ENCODE measurements at places on chromosomes 4 and X. TPM values are rescaled to one million over a fixed set of nuclear protein-coding genes. Genes with fewer than 3 reads are reported as not detected.

SSX4B gene
- not detected for total RNA-seq

GPR119 gene
- total RNA-seq, result not detected

MAGEB2 gene
- total RNA-seq, result not detected

PABPC1L2A gene
- total RNA-seq, result not detected

AWAT2 gene
- not detected for total RNA-seq

- no peaks in the 10 kb centered on the region for H3K4me1 ChIP-seq
- H3K27me3 ChIP-seq, result no peaks in the 10 kb centered on the region
- DNase-seq, result no peak
- no peak overlapping the region for H3K27ac ChIP-seq
These were observed 43.7 kb downstream of the NLGN4X start for GRCh38 chrX:6184900-6185515.

- DNase-seq, result no peak
- H3K36me3 ChIP-seq, result no peaks in the 10 kb centered on the region
- no peak overlapping the region for H3K27ac ChIP-seq
These were observed 130.1 kb downstream of the DCHS2 start for GRCh38 chr4:154361450-154361849.

DNA sequence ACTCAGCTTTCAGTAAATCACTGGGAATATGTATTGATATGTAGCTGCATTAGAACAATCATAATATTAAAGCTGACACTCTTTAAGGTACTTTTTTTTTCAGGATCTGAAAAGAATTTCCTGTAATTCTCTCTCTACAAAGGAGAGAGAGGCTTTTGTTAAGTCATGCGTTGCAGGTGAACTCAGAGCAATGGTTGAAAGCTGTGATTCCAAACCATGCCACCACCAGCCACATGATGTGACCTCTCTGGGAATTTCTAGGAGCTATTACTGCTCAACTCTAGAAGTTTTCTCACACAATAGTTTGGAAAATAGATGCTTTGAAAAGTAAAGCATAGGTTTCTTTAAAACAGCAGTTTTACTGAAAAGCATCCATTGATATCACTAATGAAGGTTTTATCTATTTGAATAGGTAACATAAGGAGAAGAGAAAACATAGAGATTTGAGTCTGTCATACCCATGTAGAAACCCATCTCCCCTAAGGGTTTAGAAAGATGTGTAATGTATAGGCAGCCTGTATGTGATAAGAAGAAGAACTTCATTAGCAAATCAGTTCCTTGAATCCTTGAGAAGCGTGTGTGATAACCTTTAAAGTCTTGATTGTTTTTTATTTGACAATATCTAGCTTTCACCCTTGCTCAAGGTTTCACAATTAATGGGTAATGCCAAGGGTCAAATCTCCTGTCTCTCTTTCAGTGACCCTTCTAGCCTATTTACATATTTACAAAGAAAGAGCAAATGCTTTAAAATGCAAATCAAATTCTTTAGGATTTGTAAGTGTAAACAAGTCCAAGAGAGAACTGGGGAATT, 161.0 kb upstream of the ANKRD50 start:
- H3K27ac ChIP-seq, result no peak overlapping the region
- DNase-seq, result no peak
- no peak overlapping the region for H3K4me3 ChIP-seq

- H3K27me3 ChIP-seq, result no peaks in the 10 kb centered on the region
- no peaks in the 10 kb centered on the region for H3K4me1 ChIP-seq
- no peaks in the 10 kb centered on the region for H3K36me3 ChIP-seq
- H3K27ac ChIP-seq, result no peak overlapping the region
These were observed 38.2 kb upstream of the UXT start for GRCh38 chrX:47697181-47697580.

GRCh38 chr4:67550857-67551256, 5.6 kb upstream of the CENPC start:
- H3K4me1 ChIP-seq, result no peaks in the 10 kb centered on the region
- DNase-seq, result no peak
- no peak overlapping the region for H3K4me3 ChIP-seq
- H3K36me3 ChIP-seq, result no peaks in the 10 kb centered on the region

DNA sequence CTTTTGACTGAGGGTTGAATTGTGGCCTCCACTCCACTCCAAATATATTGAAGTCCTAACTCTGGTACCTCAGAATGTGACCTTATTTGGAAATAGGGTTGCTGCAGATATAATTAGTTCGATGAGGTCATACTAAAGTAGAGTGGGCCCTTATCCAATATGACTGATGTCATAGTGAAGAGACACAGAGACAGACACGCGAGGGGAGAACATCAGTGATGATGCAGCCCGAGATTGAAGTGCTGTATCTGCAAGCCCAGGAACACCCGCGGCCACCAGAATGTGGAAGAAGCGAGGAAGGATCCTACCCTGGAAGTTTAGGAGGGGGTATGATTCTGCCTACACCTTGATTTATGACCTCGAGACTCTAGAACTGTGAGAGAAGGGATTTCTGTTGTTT, 279.0 kb downstream of the ANKRD50 start:
- H3K4me3 ChIP-seq, result no peak overlapping the region
- H3K27me3 ChIP-seq, result no peaks in the 10 kb centered on the region
- no peaks in the 10 kb centered on the region for H3K36me3 ChIP-seq
- no peak for DNase-seq
- no peaks in the 10 kb centered on the region for H3K4me1 ChIP-seq

- no peak overlapping the region for H3K4me3 ChIP-seq
- H3K27ac ChIP-seq, result no peak overlapping the region
- no peaks in the 10 kb centered on the region for H3K27me3 ChIP-seq
- no peaks in the 10 kb centered on the region for H3K36me3 ChIP-seq
- no peak for DNase-seq
- no peaks in the 10 kb centered on the region for H3K4me1 ChIP-seq
These were observed 25.9 kb upstream of the LNX1 start for GRCh38 chr4:53617101-53617680.

DNA sequence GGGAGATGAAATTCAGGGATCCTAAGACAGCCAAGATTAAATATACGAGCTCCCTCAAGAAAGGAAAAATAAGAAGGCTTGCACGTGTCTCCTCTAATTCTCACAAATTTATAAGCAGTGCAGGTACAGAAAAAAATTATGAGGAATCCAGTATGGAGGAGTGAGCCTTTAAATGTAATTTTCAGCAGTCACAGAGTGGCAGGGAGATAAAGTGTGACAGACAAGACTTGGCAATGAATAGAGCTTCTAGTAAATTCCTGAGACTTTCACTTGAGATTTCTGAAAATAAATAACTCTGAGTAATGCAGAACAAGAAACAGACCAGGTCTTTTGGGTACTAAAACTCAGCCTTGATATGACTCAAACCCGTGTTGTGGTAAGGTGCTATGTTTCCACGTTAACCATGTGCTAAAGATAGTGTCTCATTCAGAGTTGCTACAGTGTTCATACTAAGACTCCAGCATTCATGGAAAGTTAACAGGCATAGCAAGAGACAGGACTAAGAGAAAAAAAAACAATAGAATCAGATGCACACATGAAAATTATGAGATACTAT, 119.8 kb downstream of the SPOCK3 start:
- no peak for DNase-seq
- no peaks in the 10 kb centered on the region for H3K27me3 ChIP-seq
- no peak overlapping the region for H3K27ac ChIP-seq
- H3K36me3 ChIP-seq, result no peaks in the 10 kb centered on the region

DNA sequence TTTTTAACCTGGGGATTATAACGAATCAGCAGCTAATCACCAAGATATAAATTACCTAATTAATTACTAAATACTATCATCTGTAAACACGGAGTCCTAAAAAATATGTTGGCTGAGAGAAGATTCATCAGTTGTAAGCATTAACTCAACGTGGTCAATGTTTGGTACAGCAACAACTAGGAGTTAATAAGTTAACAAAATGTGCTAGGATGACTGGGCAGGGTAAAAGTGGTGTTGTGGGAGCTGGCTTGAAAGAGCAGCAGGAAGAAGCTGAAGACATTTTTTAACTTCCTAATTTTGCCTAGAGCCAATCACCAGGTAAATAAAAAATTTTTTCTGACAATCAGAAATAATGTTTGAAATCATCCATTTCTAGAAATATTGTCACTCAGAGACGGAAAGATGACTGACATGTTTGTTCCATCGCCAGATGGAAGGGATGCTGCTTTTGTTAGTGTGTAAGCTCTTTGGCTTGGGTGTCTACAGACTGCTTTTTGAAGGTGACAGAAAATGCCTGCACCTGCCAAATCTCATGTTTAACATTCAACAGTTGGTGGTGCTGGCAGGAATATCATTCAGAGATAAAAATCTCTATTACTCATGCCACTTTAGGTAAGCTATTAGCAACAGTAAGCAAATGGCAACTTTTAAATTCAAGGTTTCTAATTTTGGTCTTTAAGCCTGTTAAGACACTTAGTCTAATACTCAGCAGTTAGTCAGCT, 1126.9 kb downstream of the STPG2 start:
- no peaks in the 10 kb centered on the region for H3K4me1 ChIP-seq
- no peak for DNase-seq
- no peak overlapping the region for H3K27ac ChIP-seq
- H3K4me3 ChIP-seq, result no peak overlapping the region

GRCh38 chrX:17413228-17413627, 38.2 kb downstream of the NHS start:
- no peak overlapping the region for H3K27ac ChIP-seq
- no peaks in the 10 kb centered on the region for H3K4me1 ChIP-seq
- H3K4me3 ChIP-seq, result no peak overlapping the region
- no peaks in the 10 kb centered on the region for H3K36me3 ChIP-seq
- no peak for DNase-seq

- DNase-seq, result no peak
- H3K36me3 ChIP-seq, result no peaks in the 10 kb centered on the region
- H3K4me3 ChIP-seq, result no peak overlapping the region
- H3K4me1 ChIP-seq, result no peaks in the 10 kb centered on the region
- H3K27me3 ChIP-seq, result no peaks in the 10 kb centered on the region
These were observed 22.9 kb upstream of the TMEM255A start for GRCh38 chrX:120334151-120334550.

DNA sequence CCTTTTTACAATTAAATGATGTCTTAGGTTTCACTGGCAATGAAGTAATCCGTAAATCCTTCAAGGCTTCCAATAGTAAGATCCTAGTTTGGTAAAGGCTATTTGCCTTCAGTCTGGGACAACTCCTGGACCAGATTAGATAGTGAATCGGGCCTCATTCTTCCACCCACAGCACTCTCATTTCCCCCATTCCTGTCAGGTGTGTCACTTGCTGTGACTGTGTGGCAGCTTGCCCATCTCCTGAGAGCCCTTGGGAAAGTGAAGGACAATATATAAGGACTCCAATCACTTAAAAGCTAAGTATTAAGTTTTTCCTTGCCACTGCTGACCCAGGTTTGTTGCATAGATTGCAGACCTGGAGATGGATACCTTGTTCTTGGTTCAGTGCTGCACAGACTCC, 3.3 kb upstream of the GASK1B start:
- no peak overlapping the region for H3K4me3 ChIP-seq
- no peak for DNase-seq
- peaks cover 10% of the 10 kb centered on the region for H3K4me1 ChIP-seq
- H3K27ac ChIP-seq, result peak overlapping the region; percentile 4

- no peaks in the 10 kb centered on the region for H3K27me3 ChIP-seq
- H3K27ac ChIP-seq, result no peak overlapping the region
- DNase-seq, result no peak
These were observed 113.9 kb downstream of the MTNR1A start for GRCh38 chr4:186441502-186441901.

GRCh38 chr4:35934320-35934981, 309.9 kb downstream of the ARAP2 start:
- no peak overlapping the region for H3K27ac ChIP-seq
- no peaks in the 10 kb centered on the region for H3K4me1 ChIP-seq
- no peaks in the 10 kb centered on the region for H3K36me3 ChIP-seq
- no peak for DNase-seq

DNA sequence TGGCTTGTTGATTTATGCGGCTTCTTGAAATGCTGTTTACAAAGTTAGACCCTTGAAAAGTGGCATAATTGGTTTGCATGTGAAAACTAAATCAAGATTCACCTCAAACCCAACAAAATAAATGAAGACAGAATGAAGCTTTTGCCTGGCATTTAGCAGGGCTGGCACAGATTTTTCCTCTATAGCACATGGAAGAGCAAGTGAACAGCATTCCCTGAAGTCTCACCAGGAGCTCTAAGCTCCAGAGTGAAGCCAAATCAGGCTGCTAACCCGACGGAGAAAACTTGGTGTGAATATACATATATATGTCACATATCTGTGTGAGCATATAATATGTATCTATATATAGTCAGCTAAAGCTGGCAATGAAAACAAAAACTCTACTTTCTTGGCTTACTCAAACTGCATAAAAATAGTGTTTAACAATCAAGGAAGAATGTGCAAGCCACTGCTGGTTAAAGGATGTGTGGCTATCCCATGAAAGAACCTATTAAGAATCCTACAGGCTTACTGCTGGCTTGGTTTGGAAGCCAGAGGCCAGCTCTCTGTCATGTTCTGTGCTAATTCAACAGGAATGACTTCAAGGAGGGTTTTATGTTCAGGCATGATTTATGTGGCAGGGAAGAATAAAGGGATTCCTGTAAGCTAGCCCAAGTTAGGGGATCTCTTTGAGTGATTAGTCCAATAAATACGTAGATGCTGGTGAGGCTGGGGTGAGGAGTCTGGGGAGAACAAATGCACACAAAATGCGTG, 69.9 kb downstream of the MFAP3L start:
- H3K27me3 ChIP-seq, result no peaks in the 10 kb centered on the region
- no peak for DNase-seq
- H3K36me3 ChIP-seq, result no peaks in the 10 kb centered on the region
- no peaks in the 10 kb centered on the region for H3K4me1 ChIP-seq
- no peak overlapping the region for H3K27ac ChIP-seq

DNA sequence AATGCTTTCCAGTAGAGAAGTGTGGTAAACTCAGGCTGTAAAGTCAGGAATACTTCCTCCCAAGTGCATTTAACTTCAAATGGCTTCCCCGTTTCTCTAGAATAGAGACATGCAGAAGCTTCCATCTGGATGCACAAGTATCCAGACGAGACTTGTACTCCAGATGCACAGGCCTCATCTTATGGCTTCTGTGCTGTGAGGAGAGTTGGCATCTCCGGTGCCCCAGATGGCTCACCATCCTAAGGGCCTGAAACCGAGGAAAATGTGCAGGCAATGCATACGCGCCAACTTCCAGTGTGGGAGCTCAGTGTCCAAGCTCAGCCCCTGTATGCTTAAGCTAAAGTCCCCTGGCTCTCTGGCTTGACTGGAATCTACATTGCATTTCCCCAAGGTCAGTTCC, 184.0 kb upstream of the TBL1X start:
- no peak for DNase-seq
- no peak overlapping the region for H3K27ac ChIP-seq
- H3K27me3 ChIP-seq, result peaks cover 2% of the 10 kb centered on the region
- no peaks in the 10 kb centered on the region for H3K36me3 ChIP-seq
- no peaks in the 10 kb centered on the region for H3K4me1 ChIP-seq

DNA sequence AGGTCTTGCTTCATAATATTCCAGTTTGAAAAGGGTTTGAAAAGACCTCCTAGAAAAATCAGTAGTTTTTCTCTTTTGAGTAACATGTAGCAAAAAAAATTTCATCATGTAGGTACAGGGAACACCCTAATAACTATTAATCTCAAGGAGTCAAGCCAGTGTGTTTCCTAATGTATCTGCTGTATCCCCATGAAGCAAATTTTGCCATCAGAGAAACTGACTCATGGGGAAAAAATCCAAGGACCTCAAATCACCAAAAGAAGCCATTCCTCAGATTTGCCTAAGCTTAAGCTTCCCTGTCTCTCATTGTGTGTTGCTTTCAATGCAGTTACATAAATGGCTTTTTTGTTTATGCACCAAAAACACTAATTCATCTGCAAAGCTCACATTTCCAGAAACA, 29.7 kb downstream of the F9 start:
- no peaks in the 10 kb centered on the region for H3K36me3 ChIP-seq
- no peaks in the 10 kb centered on the region for H3K27me3 ChIP-seq
- no peak overlapping the region for H3K4me3 ChIP-seq
- no peak overlapping the region for H3K27ac ChIP-seq
- DNase-seq, result no peak

GRCh38 chrX:149541521-149542047, 772 bp downstream of the EOLA1 start:
- H3K36me3 ChIP-seq, result no peaks in the 10 kb centered on the region
- no peaks in the 10 kb centered on the region for H3K27me3 ChIP-seq
- H3K4me3 ChIP-seq, result peak overlapping the region; percentile 79
